Tibial nerve (tissue), 4 donors: ENCODE measurements at places on chromosomes 12 and 14. TPM values are rescaled to one million over a fixed set of nuclear protein-coding genes. Genes with fewer than 3 reads are reported as not detected.
A peak's percentile ranks its signal among the peaks of the same experiment; 100 is the strongest.

GRCh38 chr12:105741786-105742566, 396.8 kb downstream of the NUAK1 start:
- no peak for DNase-seq
- H3K27me3 ChIP-seq, result no peaks in the 10 kb centered on the region
- H3K4me1 ChIP-seq, result peaks cover 5% of the 10 kb centered on the region
- H3K4me3 ChIP-seq, result no peak overlapping the region
- no peak overlapping the region for H3K27ac ChIP-seq
- no peaks in the 10 kb centered on the region for H3K36me3 ChIP-seq

GRCh38 chr14:95515596-95516552, 576 bp downstream of the SYNE3 start:
- DNase-seq, result no peak
- H3K27me3 ChIP-seq, result no peaks in the 10 kb centered on the region
- peak overlapping the region; percentile 96 for H3K27ac ChIP-seq
- peaks cover 89% of the 10 kb centered on the region for H3K4me1 ChIP-seq

DNA sequence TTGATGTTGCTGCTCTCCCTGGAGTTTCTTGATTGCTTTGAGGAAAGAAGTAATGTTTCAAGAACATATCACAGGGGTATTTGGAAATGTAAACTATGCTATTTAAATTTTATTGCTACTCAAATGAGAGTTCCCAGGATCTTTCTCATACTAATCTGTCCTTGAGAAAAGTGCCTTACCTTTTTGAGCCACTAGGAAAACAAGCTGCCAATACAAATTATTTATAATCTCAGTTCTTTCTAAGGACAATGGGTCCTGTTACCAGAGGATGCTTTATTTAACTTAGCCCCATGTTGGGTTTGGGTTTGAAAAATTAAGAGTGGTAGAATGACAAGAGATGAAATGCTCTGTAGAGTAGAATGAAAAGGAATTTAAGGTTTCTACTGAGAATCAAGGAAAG, 258.2 kb upstream of the PRKD1 start:
- H3K27ac ChIP-seq, result no peak overlapping the region
- H3K4me1 ChIP-seq, result no peaks in the 10 kb centered on the region
- no peak for DNase-seq
- H3K27me3 ChIP-seq, result no peaks in the 10 kb centered on the region

DNA sequence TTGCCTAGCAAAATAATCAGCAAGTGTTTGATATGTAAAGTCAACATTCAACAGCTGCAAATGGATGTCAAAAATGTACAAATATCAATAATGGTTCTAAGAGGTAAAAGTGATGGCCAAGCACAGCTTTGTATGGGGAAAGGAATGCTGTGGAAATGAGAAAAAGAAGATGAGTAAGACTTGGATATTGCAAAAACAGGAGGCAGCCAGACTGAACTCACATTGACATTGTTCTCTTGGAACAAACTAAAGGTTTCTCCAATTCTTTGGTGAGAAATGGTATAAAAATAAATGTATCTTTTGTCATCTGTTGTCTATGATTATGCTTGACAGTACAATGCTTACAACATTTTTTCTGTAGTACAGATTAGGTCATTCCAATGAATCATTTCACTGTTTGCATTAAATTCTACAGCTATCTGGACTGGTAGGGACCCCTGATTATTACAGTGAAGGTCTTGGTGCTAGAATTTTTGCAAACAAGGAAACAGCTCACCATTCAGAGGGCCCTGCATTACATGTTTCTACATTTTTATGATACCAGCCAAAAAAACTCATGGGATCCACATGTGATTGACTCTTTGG, 465.7 kb downstream of the NOVA1 start:
- no peak overlapping the region for H3K27ac ChIP-seq
- DNase-seq, result no peak
- no peaks in the 10 kb centered on the region for H3K4me1 ChIP-seq
- no peaks in the 10 kb centered on the region for H3K27me3 ChIP-seq

DNA sequence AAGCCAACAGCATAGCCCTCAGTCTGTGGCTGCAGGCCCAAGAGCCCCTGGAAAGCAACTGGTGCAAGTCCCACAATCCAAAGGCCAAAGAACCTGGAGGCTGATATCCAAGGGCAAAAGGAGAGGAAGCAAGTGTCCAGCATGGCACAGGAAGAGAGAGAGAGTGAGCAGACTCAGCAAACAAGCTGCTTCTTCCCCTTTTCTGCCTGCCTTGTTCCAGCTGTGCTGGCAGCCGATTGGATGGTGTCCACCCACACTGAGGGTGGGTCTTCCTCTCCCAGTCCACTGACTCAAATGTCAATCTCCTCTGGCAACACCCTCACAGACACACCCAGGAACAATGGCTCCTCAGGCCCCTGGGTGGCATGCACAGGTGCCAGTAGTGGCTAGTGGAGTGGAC, 33.5 kb downstream of the SMCO2 start:
- no peak overlapping the region for H3K4me3 ChIP-seq
- H3K27me3 ChIP-seq, result no peaks in the 10 kb centered on the region
- H3K4me1 ChIP-seq, result no peaks in the 10 kb centered on the region
- no peak overlapping the region for H3K27ac ChIP-seq
- no peaks in the 10 kb centered on the region for H3K36me3 ChIP-seq

GRCh38 chr12:57889500-57889989, 43.0 kb upstream of the CTDSP2 start:
- H3K27me3 ChIP-seq, result no peaks in the 10 kb centered on the region
- H3K4me3 ChIP-seq, result peak overlapping the region; percentile 33
- H3K36me3 ChIP-seq, result no peaks in the 10 kb centered on the region
- H3K4me1 ChIP-seq, result peaks cover 64% of the 10 kb centered on the region
- DNase-seq, result peak; percentile 84
- peak overlapping the region; percentile 94 for H3K27ac ChIP-seq

DNA sequence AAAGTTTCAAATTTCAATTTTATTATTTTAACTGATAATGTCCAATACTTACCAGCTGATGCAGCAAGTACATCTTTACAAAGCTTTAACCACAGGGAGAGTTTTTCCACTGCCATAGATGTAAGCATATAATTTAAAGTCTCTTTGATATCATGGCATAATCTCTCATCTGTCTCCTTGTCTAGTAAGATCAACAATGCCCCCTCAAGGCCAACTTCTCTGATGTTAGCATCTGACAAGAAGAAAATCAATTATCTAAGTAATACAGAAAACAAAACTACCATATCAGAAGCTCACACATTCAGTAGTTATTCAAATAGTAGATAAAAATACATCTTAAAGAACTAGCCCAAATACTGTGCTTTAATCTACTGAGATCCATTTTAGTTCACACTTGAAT, 94.2 kb downstream of the HEATR5A start:
- no peaks in the 10 kb centered on the region for H3K27me3 ChIP-seq
- no peak for DNase-seq
- H3K36me3 ChIP-seq, result peaks cover 3% of the 10 kb centered on the region

- H3K27me3 ChIP-seq, result no peaks in the 10 kb centered on the region
- no peaks in the 10 kb centered on the region for H3K4me1 ChIP-seq
- no peak for DNase-seq
- peak overlapping the region; percentile 43 for H3K27ac ChIP-seq
- H3K4me3 ChIP-seq, result no peak overlapping the region
Measured at GRCh38 chr12:42960087-42960527, 370.6 kb upstream of the PRICKLE1 start.

- no peaks in the 10 kb centered on the region for H3K27me3 ChIP-seq
- H3K36me3 ChIP-seq, result no peaks in the 10 kb centered on the region
- H3K4me3 ChIP-seq, result no peak overlapping the region
- no peak for DNase-seq
- H3K27ac ChIP-seq, result no peak overlapping the region
Measured at GRCh38 chr12:59372956-59373355, 222.9 kb upstream of the SLC16A7 start.

DNA sequence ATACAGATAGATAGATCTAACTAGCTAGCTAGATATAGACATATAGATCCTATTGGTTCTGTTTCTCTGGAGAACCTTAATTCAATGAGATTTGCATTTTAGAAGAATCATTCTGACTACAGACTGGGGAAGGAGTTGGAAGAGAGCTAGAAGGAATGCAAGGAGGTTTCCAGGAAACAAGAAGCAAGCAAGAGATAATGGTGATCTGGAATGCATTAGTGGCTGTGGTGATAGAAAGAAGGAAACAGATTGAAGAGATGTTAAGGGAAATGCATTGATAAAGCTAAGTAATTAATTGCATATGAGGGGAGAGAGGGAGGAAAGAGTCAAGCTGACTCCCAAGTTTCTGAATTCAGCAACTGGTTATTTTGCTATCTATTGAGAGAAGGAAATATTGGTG, 42.7 kb downstream of the DBX2 start:
- H3K36me3 ChIP-seq, result no peaks in the 10 kb centered on the region
- H3K27me3 ChIP-seq, result no peaks in the 10 kb centered on the region
- no peaks in the 10 kb centered on the region for H3K4me1 ChIP-seq
- no peak for DNase-seq
- no peak overlapping the region for H3K27ac ChIP-seq

DNA sequence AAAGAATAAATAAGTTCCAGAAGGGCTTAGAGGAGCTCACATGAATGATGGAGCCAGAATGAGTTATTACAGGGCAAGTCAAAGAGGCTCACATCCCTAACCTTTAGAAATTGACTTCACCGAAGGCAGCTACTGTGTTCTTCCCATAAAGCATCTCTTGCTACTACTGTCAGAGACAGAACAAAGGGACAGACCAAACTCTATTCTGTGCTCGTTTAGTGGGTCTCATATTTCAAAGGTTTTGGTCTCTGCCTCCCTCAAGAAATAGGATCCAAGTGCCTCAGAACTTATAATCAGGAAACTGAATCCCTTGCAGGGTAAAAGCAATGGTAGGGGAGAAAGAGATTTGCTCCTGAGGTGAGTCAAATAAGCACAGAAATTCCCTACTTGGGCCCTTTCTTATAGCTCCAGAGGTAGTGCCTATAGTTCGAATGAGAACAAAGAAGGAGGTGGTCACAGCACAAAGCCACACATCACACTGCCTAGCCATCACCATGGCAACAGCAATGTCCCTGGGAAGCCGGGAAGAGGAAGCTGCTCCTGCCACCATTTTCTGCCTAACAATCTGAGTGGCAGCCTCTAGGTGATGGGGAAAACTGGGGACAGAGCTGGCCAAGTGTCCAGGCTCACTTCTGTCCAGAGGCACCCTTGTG, 294.9 kb downstream of the FOXN3 start:
- no peak for DNase-seq
- H3K4me1 ChIP-seq, result no peaks in the 10 kb centered on the region
- H3K36me3 ChIP-seq, result no peaks in the 10 kb centered on the region
- H3K27ac ChIP-seq, result no peak overlapping the region

GRCh38 chr14:92956961-92957360, 34.0 kb downstream of the CHGA start:
- DNase-seq, result no peak
- H3K4me3 ChIP-seq, result no peak overlapping the region
- H3K27me3 ChIP-seq, result no peaks in the 10 kb centered on the region
- no peak overlapping the region for H3K27ac ChIP-seq
- H3K4me1 ChIP-seq, result peaks cover 38% of the 10 kb centered on the region

The METTL3 gene
- total RNA-seq, result 55.5 TPM
